ENCODE measurements at places on chromosomes 12 and 14.

DNA sequence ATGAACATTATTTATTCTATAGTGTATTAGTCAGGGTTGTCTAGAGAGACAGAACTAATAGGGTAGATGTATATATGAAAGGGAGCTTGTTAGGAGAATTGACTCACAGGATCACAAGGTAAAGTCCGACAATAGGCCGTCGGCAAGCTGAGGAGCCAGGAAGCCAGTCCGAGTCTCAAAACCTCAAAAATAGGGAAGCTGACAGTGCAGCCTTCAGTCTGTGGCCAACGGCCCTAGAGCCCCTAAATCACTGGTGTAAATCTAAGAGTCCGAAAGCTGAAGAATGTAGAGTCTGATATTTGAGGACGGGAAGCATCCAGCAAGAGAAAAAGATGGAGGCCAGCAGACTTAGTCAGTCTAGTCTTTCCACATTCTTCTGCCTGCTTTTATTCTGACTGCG is 912.2 kb downstream of the FLRT2 start:
- no peak for DNase-seq

GRCh38 chr14:34810028-34810427 is 65.1 kb downstream of the BAZ1A start:
- no peak for DNase-seq

GRCh38 chr14:68668028-68668427 is 124.8 kb downstream of the ZFP36L1 start:
- no peak for DNase-seq

- no peak for DNase-seq
Observed at GRCh38 chr14:89401761-89402160, 15.3 kb downstream of the FOXN3 start.

DNA sequence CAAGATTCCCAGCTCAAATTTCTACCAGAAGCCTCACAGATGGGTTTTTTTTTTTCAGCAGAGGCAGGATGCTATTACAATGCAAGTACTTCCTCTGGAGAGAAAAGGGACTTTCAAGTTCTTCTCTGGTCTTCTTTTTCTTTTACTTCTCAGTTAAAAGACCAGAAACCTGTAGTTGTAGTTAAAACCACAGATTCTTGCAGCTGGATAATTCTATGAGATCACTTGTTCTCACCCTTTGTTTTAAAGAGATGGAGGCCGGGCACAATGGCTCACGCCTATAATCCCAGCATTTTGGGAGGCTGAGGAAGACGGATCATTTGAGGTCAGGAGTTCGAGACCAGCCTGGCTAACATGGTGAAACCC is 47.6 kb upstream of the OVCH1 start:
- DNase-seq, result no peak

Data from fibroblast of the aortic adventitia (primary cell).